H4 (cell line): ENCODE measurements at places on chromosomes 6 and 20.
A peak's percentile ranks its signal among the peaks of the same experiment; 100 is the strongest.

DNA sequence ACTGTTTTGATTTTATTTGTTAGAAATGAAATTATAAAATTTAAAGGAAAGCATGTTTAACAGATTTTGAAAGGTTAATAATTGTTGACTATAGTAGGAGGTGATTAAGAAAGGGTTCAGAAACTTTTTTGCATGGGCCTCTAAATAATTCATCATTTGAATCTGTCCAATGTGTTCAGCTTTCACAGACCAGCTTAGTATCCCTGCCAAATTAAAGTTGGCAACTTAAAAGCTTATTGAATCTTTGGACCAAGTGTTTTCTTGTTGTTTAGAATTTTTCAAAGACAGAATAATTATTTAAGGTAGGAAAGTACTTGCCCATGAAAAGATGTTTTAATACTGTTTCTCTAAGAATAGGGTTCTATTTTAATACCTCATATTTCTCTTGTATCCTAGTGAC, 466.0 kb downstream of the GJA1 start:
- no peak for DNase-seq

GRCh38 chr20:4088766-4089165, 73.4 kb upstream of the RNF24 start:
- peak; percentile 1 for DNase-seq

GRCh38 chr20:7361321-7361720, 578.9 kb downstream of the HAO1 start:
- DNase-seq = no peak

DNA sequence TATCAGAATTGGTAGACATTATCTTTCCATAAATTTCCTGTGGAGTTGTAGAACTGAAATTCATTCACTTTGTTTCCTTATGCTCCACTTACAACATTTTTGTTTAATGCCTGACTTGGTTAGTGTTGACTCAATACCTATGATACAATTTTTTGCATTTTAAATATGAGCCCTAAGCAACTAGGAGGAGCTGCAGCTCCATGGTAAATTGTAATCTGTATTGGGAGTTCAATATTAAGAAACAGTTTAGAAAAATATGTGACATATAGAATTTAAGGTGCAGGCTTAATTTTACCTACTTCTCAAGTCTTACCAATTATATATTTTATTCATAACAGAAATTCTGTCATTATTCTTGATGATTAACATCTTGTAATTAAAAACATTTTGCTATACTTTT, 868.3 kb downstream of the EYS start:
- DNase-seq = no peak

DNA sequence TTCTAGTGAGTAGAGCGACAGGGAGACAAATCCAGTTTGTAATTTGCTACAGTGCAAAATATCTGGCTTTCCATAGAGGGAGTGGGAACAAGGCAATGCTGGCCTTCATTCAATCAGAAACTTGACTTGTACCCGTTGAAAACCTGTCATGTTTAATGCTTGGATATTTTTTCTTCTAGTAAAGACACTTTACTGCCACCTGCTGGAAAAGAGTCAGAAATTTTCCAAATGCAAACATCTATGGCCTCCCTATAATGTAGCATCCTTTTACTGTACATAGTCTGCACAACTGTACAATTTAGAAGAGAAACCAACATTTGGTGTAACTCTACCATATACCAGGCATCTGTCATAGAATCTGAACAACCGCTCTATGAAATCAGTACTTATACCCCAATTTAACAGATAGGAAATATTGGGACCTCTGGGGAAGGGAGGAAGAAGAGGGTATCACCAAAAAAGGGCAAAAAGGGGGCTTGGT, 16.7 kb upstream of the TBC1D20 start:
- peak; percentile 21 for DNase-seq

- DNase-seq = no peak
Observed at GRCh38 chr6:82076916-82077315, 170.6 kb downstream of the IBTK start.

- DNase-seq = no peak
Observed at GRCh38 chr6:28988536-28989311, 16.4 kb downstream of the ZNF311 start.
